ENCODE measurements at places on chromosomes 1 and 21. TPM values are rescaled to one million over a fixed set of nuclear protein-coding genes. Genes with fewer than 3 reads are reported as not detected.

GRCh38 chr1:115041654-115042053, 12.0 kb downstream of the TSHB start:
- no peak overlapping the region for H3K4me3 ChIP-seq
- no peaks in the 10 kb centered on the region for H3K4me1 ChIP-seq
- no peaks in the 10 kb centered on the region for H3K36me3 ChIP-seq

- H3K27ac ChIP-seq, result peak overlapping the region; percentile 50
- H3K36me3 ChIP-seq, result peaks cover 8% of the 10 kb centered on the region
- no peak overlapping the region for H3K4me3 ChIP-seq
Measured at GRCh38 chr21:26028183-26028582, 142.4 kb downstream of the APP start.

- no peak overlapping the region for H3K27ac ChIP-seq
- no peak for DNase-seq
- no peak overlapping the region for H3K4me3 ChIP-seq
- no peaks in the 10 kb centered on the region for H3K36me3 ChIP-seq
Measured at GRCh38 chr1:63051886-63052285, 268.0 kb downstream of the ATG4C start.

GRCh38 chr1:16018749-16019643, 1.2 kb upstream of the HSPB7 start:
- H3K27me3 ChIP-seq, result no peaks in the 10 kb centered on the region
- H3K4me3 ChIP-seq, result no peak overlapping the region
- no peak for DNase-seq
- no peaks in the 10 kb centered on the region for H3K36me3 ChIP-seq

GRCh38 chr1:196857188-196857587, 30.7 kb upstream of the CFHR4 start:
- no peak overlapping the region for H3K4me3 ChIP-seq
- H3K27me3 ChIP-seq, result no peaks in the 10 kb centered on the region
- no peaks in the 10 kb centered on the region for H3K36me3 ChIP-seq
- no peak for DNase-seq
- no peaks in the 10 kb centered on the region for H3K4me1 ChIP-seq

- H3K4me3 ChIP-seq, result no peak overlapping the region
- no peaks in the 10 kb centered on the region for H3K27me3 ChIP-seq
- H3K36me3 ChIP-seq, result no peaks in the 10 kb centered on the region
- H3K4me1 ChIP-seq, result no peaks in the 10 kb centered on the region
Measured at GRCh38 chr1:101128846-101129245, 103.3 kb upstream of the DPH5 start.

GRCh38 chr1:177385760-177386698, 215.3 kb downstream of the BRINP2 start:
- DNase-seq, result no peak
- H3K27ac ChIP-seq, result no peak overlapping the region
- H3K27me3 ChIP-seq, result peaks cover 11% of the 10 kb centered on the region
- peaks cover 18% of the 10 kb centered on the region for H3K4me1 ChIP-seq
- no peaks in the 10 kb centered on the region for H3K36me3 ChIP-seq

DNA sequence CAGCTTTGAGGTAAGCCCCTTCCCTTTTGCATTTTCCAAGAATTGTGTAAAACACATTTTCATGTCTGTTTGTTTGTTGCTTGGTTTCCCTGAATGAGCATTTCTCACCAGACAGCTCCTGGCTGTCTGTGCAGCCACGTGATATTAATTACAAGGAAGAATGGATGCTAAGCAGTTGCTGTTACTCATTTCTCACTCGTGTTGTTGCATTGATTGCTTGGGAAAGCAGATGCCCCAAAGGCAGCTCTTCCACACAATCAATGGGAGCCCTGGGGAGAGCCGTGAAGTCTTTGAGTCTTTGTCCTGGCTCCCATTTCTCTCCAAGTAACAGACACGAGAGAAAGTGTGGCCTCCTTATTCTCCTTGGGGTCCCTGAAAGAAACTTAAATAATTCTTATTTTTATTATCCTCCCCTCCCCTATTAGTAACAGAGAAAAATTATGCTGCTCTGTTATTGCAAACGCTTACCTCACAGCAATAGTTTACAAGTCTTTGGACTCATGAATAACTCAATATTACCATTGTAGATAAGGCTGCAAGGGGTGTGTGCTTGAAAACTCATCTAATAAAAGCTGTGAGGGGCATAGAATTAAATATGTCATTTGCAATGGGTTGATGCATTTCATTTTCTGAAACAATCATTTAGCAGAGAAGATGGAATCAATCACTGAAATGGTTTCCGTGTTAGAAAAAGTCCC, 127.7 kb upstream of the CAMK1G start:
- peaks cover 8% of the 10 kb centered on the region for H3K36me3 ChIP-seq
- no peak overlapping the region for H3K27ac ChIP-seq
- peaks cover 24% of the 10 kb centered on the region for H3K27me3 ChIP-seq
- no peak overlapping the region for H3K4me3 ChIP-seq
- H3K4me1 ChIP-seq, result peaks cover 32% of the 10 kb centered on the region

DNA sequence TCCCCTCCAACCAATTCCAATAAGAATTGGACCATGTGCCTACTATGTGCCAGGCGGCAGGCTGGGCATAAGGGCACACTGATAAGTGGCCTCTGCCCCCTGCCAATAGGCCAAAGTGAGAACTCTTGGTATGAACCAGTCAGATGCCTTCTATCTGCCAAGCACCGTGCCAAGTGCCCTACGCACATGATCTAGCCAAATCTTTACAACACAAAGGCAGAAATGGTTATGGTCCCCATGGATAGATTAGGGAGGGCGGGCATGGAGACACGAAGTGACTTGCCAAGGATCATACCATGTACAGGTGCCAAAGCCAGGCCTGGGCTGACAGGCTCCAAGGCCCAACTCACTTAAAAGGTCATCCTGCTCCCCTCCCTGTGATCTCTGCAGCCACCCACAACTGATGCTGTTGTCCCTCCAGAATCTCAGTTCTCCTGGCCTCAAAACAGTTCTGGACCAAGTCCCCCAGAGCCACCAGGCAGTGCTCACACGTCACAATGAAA, 32.1 kb downstream of the CASZ1 start:
- no peak overlapping the region for H3K27ac ChIP-seq
- no peak for DNase-seq
- no peaks in the 10 kb centered on the region for H3K4me1 ChIP-seq

- peak; percentile 72 for DNase-seq
- peaks cover 2% of the 10 kb centered on the region for H3K4me1 ChIP-seq
- H3K4me3 ChIP-seq, result no peak overlapping the region
- no peak overlapping the region for H3K27ac ChIP-seq
Measured at GRCh38 chr1:65235867-65236805, 73.2 kb upstream of the DNAJC6 start.

GRCh38 chr1:222243902-222244301, 304.0 kb downstream of the HHIPL2 start:
- H3K4me3 ChIP-seq, result no peak overlapping the region
- H3K36me3 ChIP-seq, result no peaks in the 10 kb centered on the region
- no peaks in the 10 kb centered on the region for H3K27me3 ChIP-seq

DNA sequence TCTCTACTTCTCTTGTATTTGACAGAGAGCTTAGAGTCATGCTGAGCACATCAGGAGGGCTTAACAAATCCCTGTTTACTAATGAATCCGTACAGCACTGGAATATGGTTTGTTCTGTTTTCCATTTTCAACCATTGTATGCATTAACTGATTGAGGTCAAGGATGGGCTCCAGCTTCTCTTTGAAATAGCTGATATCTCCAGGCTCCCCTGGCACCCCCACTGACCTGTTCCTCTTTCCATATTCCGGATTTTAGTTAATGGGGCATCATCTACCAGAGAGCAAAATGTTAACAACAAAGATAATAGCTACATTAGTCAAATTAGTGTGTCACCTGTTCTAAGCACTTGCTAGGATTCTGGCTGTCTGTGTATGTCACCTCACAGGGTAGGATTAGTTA, 57.6 kb downstream of the NENF start:
- no peak overlapping the region for H3K27ac ChIP-seq
- no peaks in the 10 kb centered on the region for H3K36me3 ChIP-seq
- DNase-seq, result no peak
- no peak overlapping the region for H3K4me3 ChIP-seq
- H3K4me1 ChIP-seq, result peaks cover 32% of the 10 kb centered on the region

DNA sequence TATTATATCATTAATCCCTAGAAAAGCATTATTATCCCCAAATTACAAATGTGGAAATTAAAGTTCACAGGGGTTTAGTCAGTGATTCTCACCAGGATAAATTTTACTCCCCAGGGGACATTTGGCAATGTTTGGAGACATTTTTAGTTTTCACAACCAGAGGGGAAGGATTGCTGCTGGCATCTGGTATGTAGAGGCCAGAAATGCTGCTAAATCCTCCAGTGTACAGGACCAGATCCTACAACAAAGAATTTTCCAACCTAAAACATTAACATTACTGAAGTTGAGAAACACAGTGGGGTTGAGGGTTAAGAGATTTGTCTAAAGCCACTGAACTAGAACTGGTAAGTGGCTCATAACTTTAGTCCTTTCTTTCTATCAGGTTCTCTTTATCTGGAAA, 162.0 kb upstream of the SYT6 start:
- H3K4me1 ChIP-seq, result no peaks in the 10 kb centered on the region
- no peak overlapping the region for H3K27ac ChIP-seq
- no peak overlapping the region for H3K4me3 ChIP-seq
- H3K27me3 ChIP-seq, result no peaks in the 10 kb centered on the region
- H3K36me3 ChIP-seq, result no peaks in the 10 kb centered on the region

DNA sequence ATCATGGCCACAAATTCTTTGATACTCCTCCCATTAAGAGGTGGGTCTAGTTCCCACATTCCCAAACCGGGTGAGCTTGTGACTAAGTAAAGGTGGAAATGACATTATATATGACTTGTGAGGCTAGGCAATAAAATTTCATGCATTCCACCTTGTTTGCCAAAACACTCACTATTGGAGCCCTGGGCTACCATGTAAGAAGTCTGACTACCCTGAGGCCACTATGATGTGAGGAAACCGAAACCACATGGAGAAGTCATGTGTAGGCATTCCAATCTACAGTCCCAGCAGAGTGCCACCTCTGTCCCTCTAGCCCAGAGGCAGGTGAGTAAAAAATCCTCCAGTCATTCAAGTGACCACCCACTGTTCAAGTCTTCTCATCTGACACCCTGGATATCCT, 17.9 kb upstream of the SMG7 start:
- no peak overlapping the region for H3K27ac ChIP-seq
- no peak overlapping the region for H3K4me3 ChIP-seq
- H3K36me3 ChIP-seq, result peaks cover 5% of the 10 kb centered on the region
- peaks cover 8% of the 10 kb centered on the region for H3K4me1 ChIP-seq

- peaks cover 15% of the 10 kb centered on the region for H3K4me1 ChIP-seq
- peak overlapping the region; percentile 17 for H3K27ac ChIP-seq
- no peak overlapping the region for H3K4me3 ChIP-seq
- H3K27me3 ChIP-seq, result no peaks in the 10 kb centered on the region
- H3K36me3 ChIP-seq, result no peaks in the 10 kb centered on the region
Measured at GRCh38 chr1:87140831-87141540, 187.7 kb upstream of the LMO4 start.

DNA sequence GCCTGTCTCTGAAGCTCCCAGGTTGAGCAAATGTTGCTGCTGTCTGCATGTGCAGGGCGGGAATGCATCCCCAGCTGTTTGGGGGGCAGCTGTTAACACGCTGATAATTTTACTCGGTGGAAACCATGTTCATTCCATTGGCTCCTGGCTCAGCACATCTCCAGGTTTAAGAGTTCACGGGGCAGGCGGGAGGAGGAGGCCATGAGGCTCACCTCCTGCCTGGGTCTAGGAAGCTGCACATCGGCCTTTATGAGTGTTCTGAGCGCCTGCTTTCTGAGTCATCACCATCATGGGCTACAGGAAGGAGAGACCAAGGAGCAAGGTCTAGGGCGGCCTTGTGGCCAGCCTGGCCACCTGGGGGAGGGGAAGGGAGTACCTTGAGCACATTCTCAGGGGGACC, 29.7 kb downstream of the AJAP1 start:
- H3K27me3 ChIP-seq, result no peaks in the 10 kb centered on the region
- no peak overlapping the region for H3K27ac ChIP-seq
- H3K4me3 ChIP-seq, result no peak overlapping the region
- no peak for DNase-seq
- no peaks in the 10 kb centered on the region for H3K4me1 ChIP-seq

DNA sequence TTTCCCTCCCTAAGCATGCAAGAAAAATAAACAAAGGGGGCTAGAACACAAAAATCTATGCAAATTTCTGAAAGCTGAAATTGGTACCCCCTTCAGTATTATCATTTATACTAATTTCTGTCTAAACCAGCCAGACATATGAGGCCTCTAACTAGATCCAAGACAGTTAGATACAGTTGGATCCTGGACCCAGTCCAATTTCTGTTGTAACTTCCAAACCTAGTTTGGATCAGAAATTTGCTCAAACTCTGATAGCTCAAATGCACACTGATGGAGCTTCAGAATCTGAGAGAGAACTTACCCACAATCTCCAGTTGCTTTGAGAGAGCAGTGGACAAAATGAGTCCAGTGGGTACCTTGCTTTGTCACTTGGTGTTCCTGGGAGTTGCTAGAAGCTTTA, 11.9 kb downstream of the CEP350 start:
- no peaks in the 10 kb centered on the region for H3K27me3 ChIP-seq
- no peak for DNase-seq
- H3K27ac ChIP-seq, result no peak overlapping the region
- peaks cover 32% of the 10 kb centered on the region for H3K4me1 ChIP-seq

DNA sequence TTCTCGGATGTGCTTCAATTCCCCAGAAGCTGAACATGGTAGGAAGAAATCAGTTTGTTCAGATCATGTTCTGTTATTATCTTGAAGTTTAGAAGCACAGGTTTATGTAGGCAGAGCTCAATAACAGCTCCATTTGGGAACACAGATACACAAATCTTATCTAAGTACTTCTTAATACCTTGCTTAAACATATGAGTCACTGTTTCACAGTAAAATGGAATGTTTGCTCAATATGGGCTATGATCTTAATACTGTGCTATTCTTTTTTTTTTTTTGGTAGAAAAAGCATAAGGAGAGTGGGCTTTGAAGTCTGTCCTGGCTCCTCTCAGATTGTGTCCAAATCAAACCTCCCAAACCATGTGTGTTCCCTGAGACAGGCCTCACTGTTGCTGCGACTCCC, 13.4 kb downstream of the PROK1 start:
- DNase-seq, result peak; percentile 18
- no peak overlapping the region for H3K4me3 ChIP-seq
- H3K4me1 ChIP-seq, result peaks cover 11% of the 10 kb centered on the region
- H3K27me3 ChIP-seq, result no peaks in the 10 kb centered on the region
- no peak overlapping the region for H3K27ac ChIP-seq
- no peaks in the 10 kb centered on the region for H3K36me3 ChIP-seq

DNA sequence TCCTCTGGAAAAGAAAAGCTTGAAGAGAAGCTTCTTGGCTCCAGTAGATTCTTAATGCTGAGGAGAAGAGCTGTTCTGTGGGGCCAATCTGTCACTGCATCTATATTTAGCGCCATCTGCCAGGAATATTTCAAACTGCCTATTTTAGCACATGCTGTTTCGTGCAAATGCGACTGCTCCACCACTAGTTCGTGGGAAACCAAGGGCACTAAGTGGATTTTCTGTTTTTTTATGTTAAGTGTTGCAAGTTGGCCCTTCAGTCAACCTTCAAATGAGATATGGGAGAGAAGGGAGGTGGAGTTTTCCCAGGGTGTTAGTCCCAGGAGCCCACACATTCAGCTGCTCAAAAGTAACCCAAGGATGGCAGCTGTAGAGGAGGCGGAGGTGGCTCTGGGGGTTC, 91.9 kb downstream of the TSEN15 start:
- H3K27me3 ChIP-seq, result peaks cover 26% of the 10 kb centered on the region
- no peaks in the 10 kb centered on the region for H3K36me3 ChIP-seq
- no peaks in the 10 kb centered on the region for H3K4me1 ChIP-seq
- no peak overlapping the region for H3K4me3 ChIP-seq

ZNF683 gene
- not detected for total RNA-seq

LRP8 gene
- 21.8 TPM for total RNA-seq

KDF1 gene
- total RNA-seq, result 5.1 TPM

PROK1 gene
- total RNA-seq, result not detected

DIO1 gene
- total RNA-seq, result not detected

CACNA1S gene
- not detected for total RNA-seq

TNFRSF25 gene
- 33.7 TPM for total RNA-seq

ERRFI1 gene
- 86.4 TPM for total RNA-seq

PPM1J gene
- total RNA-seq, result 0.88 TPM

ZNF697 gene
- total RNA-seq, result 12.2 TPM

LDLRAD1 gene
- not detected for total RNA-seq

RGS5 gene
- 12.9 TPM for total RNA-seq

Data from MCF 10A (cell line).